Activated T-cell treated with anti-CD3 and anti-CD28 coated beads, Interleukin-2, amount 50 U/mL, for 48 hours (primary cell): ENCODE measurements at places on chromosomes 7 and 10.

GRCh38 chr7:19728716-19729115 is 19.9 kb upstream of the POLR1F start:
- DNase-seq, result no peak

DNA sequence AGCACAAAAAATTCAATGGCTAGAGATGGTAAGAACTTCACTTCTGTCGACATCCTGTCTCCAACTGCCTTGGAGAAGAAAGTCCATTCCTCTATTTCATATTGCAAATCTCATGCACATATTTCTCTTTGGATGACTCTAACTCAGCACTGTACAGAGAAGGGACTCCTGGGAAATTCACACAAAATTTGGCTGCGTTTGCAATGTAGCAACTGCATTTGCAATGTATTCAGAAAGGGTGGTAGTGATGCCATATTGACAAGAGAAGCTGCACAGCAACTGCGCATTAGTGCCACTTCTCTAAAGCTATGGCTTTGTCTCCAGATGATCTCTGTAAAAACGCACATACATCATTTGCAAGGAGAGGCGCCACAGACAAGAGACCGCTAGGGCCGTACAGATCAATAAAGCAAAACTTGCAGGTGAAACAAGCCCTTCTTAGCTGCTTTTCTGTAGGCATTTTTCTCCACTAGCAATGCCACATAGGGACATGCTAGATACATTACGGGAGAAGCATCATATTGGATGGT is 389.5 kb downstream of the TCERG1L start:
- no peak for DNase-seq

- DNase-seq, result no peak
Observed at GRCh38 chr7:12539681-12540080, 30.8 kb upstream of the SCIN start.

DNA sequence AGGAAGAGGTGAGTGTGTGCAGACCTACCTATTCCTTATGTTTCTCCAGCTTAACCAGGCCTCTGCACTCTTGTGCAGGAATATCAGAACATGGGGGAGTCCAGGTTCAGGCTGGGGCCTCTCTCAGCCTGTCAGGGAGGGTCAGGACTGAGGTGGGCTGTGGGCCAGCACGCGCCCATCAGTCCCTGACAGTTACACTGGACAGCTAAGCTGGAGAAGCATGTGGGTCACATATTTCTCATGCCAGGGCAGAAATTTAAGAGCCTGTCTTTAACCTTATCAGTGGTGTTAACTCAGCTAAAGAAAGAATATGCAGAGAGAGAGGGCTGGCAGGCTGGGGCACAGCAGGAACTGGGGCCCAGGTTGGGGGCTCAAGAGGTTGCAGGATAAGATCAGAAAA is 8.7 kb upstream of the POLD2 start:
- DNase-seq, result no peak

- DNase-seq, result no peak
Observed at GRCh38 chr10:76218035-76218434, 786.6 kb downstream of the LRMDA start.

- DNase-seq, result no peak
Observed at GRCh38 chr7:66687186-66687585, 53.3 kb upstream of the RABGEF1 start.

DNA sequence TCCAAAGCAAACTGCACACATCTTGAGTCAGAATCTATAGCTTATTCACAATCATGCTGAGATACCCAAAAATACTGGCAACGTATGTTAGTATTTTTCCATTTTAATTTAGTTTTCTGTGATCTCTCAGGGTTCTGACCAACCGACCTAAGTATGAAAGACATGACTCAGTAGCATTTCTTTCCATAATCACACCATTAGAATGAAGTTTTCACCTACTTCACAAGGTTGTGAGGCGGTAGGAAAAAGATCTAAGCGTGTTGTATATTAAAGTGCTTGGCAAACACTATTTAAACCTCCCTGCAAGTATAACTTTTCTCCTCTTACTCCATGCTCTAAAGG is 49.1 kb downstream of the PLCE1 start:
- no peak for DNase-seq

GRCh38 chr10:1063232-1063865 is 7.2 kb downstream of the WDR37 start:
- DNase-seq, result peak; percentile 42

DNA sequence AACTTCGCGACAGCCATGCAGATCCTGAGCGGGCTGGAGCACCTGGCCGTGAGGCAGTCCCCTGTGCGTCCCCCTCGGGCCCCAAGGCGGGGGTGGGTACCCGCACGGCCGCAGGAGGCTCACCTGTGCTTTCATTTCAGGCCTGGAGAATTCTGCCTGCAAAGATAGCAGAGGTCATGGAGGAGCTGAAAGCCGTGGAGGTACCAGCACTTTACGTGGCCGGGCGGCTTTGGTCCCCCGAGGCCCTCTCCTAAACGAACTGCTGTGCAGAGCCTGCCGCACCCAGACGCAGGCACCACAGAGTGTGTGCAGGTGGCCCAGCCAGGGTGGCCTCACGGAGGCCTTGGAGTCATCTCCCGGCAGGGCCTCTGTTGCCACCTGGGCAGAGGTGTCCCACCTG is 11.1 kb upstream of the UTF1 start:
- DNase-seq, result no peak

GRCh38 chr7:1569440-1569832 is 396 bp downstream of the PSMG3 start:
- DNase-seq, result no peak

DNA sequence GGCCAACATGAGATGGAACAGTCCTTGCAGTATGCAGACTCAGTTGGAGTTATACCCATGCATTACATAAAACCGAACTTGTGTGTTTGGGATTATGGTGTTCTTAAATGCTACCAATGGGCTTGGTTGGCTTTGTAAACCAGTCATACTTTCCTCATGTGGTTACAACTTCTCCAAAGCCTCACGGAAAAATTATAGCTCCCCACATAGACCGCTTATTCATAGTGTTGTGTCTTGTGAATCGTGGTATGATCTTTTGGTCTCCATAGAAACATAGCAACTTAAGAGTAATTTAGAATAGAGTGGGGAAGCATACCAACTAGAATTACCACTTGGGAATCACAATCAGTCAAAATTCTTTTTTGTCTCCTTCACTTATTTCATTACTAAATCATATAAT is 112.3 kb upstream of the FZD1 start:
- DNase-seq, result no peak
